ENCODE measurements at places on chromosomes 7 and 10. TPM values are rescaled to one million over a fixed set of nuclear protein-coding genes. Genes with fewer than 3 reads are reported as not detected.

PAPOLB gene
- 0.09 TPM for total RNA-seq

MSS51 gene
- total RNA-seq, result 1.8 TPM

ZCWPW1 gene
- total RNA-seq, result 1.8 TPM

DRGX gene
- 0.35 TPM for total RNA-seq

DNA sequence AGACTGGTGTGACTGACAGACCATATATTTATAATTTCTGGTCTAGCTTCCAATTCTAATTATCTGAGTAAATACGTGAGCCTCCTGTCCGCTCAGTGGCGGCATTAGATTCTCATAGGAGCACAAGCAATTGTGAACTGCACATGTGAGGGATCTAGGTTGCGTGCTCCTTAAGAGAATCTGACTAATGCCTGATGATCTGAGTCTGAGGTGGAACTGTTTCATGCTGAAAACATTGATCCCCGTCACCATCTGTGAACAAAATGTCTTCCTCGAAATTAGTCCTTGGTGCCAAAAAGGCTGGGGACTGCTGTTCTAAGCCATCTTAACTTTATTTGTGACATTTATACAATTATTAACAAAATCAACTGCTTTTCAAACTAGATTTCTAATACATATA, 164.7 kb upstream of the MEOX2 start:
- DNase-seq, result no peak

DNA sequence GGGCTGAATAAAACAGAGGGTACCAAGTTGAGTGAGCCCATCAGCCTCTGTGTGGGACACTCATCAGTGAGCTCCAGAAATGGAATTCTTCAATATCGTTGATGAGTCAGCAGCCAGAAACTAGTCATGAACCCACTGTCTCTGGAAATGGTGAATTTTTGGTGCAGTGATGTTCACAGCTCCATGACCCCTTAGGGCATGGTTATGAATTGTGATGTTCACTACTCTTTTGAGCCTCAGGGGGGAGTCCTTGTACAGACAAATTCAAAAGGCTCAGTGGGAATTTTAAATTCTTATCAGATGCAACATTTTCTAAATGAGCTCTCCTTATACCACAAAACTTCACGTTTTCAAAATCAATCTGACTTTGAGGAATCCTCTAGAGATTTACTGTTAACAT, 335.7 kb downstream of the PHTF2 start:
- DNase-seq, result no peak

DNA sequence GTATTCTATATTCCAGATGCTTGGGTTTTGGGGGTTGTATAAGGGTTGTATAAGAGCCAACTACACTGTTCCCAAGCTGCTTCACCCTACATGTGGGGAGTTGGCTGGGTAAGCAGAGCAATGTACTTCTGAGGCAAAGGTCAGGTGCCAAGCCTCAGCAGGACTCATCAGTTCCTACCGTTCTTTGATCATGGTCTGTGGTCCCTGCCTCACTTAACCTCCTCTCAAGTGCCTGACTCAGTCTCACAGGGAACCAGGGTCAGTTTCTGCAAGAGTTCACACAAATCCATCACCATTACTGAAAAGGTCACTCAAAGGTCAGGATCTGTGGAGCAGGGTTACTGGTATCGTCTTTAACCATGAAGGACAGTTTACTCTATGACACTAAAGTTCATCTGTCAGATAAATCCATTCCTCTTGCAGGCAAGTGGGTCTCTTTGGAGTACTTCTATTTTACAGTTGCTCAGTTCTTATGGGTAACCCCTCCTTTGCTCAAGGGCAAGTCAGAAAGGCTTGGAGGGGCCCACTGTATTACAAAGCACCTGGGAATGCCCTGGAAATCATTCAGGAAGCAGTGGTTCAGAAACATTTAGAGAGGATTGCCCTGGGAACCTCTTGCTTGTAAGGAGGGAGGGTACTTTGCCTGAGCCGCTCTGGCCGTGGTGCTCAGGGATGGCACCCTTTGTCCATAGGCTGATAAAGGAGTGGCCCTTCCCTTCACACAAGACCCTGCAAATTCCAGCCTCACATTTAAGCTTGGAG, 184.3 kb upstream of the CDCA7L start:
- no peak for DNase-seq

DNA sequence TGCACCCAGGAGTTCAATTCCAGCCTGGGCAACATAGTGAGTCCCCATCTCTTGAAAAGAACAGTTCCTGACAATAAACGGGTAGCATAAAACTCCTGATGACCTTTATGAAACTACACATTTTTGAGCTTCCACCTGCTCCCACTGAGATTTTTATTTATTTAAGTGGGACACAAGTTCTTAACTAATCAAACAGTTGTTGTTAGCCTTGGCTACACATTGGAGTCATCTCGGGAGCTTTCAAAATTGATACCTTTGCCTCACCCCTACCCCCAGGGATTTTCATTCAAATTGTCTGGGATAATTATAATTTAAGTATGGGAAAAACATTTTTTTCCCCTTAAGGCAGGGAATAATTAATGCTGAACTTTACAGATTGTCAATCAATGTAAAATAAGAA, 39.3 kb downstream of the MALSU1 start:
- DNase-seq, result no peak

DNA sequence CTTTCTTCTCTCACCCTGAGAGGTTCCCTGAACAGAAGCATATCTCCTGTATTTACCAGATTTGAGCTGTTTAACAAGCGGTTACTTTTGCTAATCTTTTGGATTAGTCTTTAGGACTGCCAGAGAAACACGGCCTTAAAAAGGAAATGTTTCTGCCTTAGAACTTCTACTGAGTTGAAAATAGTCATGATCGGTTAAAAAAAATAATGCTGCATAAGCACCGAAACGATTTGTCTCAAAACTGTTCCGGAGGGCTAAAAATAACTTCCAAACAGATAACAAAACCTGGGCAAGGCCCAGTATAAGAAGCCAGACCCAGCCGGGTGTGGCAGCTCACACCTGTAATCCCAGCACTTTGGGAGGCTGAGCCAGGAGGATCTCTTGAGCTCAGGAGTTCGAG, 43.3 kb upstream of the CYTH3 start:
- DNase-seq, result no peak

DNA sequence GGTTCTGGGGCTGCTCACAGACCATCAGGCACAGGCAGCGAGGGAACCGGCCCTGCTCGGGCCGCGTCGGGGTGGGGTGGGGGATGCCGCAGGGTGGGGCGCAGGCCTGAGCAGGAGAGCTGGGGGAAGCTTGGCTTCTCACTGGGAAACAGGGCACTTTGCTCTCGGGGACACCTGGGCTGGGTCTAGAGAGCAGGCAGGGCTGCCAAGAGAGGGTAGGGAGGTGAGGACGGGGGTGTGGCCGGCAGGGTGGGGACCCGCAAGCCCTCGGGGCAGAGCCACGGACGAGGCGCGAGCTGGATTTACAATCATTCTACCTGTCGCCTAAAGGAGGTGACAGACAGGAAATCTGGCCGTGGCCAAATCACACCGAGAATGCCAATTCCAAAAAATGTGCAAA, 11.1 kb downstream of the INTS1 start:
- no peak for DNase-seq

DNA sequence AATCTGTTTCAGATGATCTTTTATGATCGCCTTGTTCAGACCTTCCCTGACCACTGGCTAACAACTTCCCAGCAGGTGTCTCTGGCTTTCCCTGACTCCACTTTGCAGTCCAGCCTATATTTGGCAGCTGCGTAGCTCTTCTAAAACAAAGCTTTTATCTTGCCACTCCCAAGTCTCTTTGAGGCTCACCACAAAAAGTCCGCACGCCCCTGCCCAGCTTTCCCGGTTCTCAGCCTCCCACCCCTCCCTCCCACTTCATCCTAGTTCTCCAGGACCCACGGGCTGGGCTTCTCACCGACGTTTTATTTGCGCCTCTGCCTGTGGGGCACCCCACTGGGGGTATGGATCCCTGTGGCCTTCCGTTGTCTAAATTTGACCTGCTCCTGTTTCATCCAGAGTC, 58.9 kb upstream of the USP6NL start:
- no peak for DNase-seq

- DNase-seq, result no peak
These were observed 55.1 kb upstream of the ZPBP start for GRCh38 chr7:50147951-50148808.

GRCh38 chr10:124320778-124321432, 97.8 kb downstream of the OAT start:
- no peak for DNase-seq

- no peak for DNase-seq
These were observed 158.8 kb downstream of the DIP2C start for GRCh38 chr10:530717-531116.

- DNase-seq, result no peak
These were observed 13.2 kb upstream of the TAS2R60 start for GRCh38 chr7:143429770-143430698.

All from mucosa of descending colon (tissue), 3 donors.